ENCODE measurements at places on chromosomes 13 and 19.

GRCh38 chr13:109665240-109665639 is 121.1 kb downstream of the IRS2 start:
- DNase-seq, result no peak

DNA sequence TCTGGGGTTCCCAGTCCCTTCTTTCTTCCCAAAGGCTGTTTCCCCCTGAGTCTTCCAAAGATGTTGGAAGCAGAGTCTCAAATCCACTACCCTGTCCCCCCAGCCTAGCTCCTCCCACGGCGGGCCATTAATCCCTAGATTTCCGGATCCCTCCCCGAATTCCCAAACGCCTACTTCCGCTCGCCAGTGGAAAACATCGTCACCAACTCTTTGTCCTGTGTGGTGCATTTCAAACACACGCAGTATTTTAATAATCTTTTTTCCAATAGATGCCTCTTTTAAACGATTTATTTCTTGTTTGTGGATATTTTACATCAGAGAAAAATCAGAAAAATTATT is 610 bp downstream of the ZNF791 start:
- no peak for DNase-seq

DNA sequence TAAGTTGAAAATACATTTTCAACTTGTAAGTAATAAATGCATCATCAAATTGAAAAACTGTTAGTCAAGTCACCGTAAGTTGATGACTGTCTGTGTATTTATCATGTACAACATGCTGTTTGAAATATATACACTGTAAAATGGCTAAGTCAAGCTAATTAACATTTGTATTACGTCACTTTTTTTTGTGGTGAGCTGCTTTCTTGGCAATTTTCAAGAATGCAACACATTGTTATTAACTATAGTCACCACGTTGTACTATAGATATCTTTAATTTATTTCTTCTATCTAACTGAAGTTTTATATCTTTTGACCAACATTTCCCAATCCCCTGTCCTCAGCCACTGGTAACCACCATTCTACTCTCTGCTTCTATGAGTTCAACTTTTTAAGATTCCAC is 57.0 kb downstream of the RBM26 start:
- no peak for DNase-seq

GRCh38 chr19:41552558-41552957 is 23.4 kb upstream of the CEACAM21 start:
- no peak for DNase-seq

DNA sequence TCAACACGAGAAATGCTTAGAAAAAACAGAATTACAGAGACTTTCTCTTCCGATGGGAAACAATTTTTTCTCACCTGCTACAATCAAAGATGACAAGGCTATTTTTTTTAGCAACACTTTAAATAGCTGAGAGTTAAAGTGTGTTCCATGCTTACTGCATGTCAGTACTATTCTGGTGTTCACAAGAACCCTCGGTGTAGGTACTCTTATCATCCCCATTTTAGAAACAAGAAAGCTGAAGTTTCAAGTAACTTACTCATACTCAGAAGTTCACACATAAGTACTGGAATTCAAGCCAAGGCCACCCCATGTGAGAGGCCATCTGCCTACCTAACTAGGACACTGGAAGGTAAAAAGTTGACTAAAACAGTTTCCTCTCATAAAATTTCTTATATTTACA is 9.0 kb upstream of the TNFRSF19 start:
- no peak for DNase-seq

DNA sequence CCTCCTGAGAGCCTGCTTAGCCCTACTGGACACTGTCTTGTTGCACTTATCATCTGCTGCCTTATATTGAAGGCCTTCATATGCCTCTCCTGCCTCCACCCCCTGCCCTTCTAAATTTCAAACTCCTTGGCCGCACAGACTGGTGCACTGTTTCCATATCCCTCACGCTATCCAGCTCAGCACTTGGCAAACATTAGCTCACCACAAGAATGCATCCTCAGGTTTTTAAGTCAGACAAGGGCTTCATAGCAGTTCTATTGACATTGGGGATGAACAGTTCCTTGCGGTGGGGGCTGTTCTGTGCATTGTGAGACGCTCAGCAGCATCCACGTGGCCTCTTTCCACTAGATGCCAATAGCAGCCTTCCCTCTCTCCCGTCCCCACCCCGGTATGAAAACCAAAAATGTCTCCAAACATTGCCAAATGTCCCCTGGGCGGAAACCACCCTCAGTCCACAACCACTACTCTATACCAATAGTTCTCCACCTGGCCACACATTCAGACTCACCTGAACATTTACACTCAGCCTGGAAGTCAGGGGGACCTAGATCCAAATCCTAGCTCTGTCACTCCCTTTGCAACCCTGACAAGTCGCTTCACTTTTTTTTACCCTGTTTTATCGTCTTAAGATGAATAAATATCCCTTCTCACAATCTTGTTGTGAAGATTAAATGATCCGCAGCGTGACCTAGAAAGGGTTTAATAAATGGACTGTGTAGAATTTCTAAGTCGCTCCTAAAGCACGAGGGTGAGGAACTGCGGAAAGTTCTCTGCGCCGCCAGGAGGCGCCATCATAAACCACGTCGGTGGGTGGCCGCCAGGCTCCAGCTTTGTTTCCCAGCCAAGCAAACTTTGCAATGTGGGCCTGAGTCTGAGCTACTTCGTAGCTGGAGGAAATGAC is 3.6 kb upstream of the CEACAM3 start:
- DNase-seq, result peak; percentile 12

- no peak for DNase-seq
Observed at GRCh38 chr19:7612282-7613274, 16.8 kb downstream of the XAB2 start.

GRCh38 chr19:17341845-17342244 is 4.5 kb downstream of the GTPBP3 start:
- no peak for DNase-seq

GRCh38 chr19:19406878-19407632 is 1.6 kb downstream of the GATAD2A start:
- peak; percentile 40 for DNase-seq

- no peak for DNase-seq
Observed at GRCh38 chr13:77374786-77375185, 47.9 kb upstream of the MYCBP2 start.

DNA sequence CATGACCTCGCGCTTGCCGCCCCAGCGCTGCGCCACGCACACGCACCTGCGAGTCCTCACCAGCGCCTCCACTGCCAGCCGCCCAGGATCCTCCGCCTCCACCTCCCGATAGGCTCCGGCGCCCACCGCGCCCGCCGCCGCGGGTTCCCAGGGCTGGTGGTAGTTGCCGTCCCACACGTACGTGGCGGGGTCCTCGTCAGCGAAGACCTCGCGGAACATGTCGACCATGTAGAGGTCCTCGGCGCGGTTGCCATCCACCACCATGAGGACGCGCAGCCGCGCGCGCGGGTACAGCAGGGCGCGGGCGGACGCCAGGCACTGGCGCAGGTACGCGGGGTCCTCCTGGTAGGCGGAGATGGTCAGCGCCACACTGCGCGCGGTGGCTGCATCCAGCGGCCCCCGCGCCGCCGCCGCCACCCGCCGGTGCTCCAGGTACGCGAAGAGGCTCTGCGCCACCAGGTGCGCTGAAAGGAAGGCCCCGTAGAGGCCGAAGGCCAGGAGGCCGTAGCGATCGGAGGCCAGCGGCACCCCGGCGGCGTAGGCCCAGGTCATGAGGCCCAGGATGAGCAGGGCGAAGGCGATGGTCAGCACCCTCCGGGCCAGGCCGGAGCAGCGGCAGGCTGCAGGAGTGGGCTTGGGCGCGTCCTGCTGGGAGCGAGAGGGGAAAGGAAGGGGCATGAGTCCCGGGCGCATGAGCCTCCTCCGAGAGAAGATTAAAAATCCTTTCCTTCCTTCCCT is 4.4 kb downstream of the HAS1 start:
- no peak for DNase-seq

GRCh38 chr19:48598996-48599700 is 7.4 kb upstream of the SPACA4 start:
- DNase-seq, result no peak

DNA sequence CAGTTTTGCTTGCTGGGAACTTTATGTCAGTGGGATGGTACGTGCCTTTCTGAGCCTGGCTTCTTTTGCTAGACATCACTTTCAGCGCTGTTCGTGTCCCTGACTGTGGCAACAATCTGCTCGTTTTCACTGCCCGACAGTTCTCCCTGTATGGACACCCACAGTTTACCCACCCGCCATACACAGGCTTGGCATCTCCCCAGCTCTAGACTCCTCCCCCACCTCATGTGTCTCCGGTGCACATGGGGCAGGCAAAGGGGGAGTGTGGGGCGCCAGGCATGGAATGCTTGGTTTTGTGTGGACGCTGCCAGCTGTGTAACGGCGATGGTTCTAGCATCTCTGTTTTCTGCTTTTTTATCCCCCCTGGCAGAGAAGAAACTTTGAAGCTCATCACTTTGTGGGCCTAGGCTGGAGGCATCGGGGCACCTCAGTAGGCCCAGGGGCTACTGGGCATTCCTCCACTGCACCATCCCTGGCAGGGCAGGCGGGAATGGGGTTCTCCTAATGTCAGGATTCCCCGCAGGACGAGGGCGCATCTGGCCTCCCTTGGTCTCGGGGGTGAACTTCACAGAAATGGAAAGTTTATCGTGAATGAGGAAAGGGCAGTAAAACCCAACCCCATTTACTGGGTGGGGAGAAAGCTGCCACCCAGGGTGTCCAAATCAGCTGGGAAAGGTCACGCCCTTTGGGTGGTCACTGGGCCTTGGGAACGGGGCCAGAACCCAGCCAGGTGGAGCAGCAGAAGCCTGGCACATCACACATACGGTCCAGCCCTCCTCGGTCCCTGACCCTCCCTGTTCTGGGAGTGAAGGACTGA is 60.8 kb downstream of the CEBPG start:
- DNase-seq, result no peak

DNA sequence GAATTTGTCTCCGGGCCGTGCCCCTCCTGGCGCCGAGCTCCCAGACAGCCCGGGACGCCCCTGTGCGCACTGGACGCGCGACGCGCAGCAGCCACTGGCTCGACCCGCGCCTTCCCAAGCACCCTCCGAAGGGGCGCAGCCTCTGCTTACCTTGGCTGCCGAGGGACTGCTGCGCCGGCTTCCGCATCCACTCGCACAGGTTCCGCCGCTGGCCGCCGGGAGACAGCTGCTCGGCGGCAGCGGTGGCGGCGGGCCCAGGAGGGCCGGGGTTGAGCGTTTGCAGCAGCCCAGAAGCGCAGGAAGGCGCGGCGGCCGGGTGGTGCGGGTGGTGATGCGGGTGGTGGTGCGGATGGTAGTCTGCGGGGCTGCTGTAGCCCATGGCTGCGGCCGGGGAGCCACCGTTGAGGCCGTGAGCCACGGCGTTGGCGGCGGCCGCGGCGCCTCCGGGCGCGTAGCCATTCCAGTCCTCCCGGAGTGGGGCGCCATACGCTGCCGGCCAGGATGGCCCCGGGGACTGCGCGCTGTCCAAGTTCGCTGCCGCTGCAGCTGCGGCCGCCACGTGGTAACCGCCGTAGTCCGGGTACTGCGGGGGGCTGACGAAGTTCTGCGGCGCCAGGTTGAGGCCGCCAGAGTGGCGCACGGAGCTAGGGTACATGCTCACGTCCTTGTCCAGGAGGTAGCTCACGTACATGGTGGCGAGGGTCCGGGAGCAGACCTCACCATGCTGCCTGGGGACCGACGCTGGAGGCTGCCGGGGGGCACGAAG is 616 bp downstream of the CDX2 start:
- DNase-seq, result no peak
